ENCODE measurements at places on chromosomes 1 and 21.

DNA sequence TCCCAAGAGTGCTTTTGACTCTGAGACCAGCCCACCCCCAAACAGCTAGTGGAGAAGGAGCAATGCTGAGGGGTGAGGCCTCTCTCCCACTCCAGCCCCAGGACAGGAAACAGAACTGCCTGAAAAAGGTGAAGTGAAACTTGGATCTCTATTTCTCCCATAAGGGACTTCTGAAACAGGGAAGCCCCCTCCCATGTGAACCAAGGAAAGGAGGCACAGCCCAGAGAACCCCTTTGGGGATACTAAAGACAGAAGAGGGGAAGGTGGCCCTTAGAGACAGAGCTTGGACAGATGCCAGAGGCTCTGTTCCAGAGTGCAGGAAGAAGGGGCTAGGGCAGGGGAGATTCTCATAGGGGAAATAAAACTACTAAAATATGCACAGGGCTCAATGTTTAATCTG lies 2.9 kb downstream of the TNFAIP8L2 start:
- H3K4me1 ChIP-seq = peaks cover 68% of the 10 kb centered on the region
- no peaks in the 10 kb centered on the region for H3K27me3 ChIP-seq
- H3K4me3 ChIP-seq = peak overlapping the region; percentile 99
- H3K36me3 ChIP-seq = peaks cover 23% of the 10 kb centered on the region
- H3K27ac ChIP-seq = peak overlapping the region; percentile 92

- no peaks in the 10 kb centered on the region for H3K36me3 ChIP-seq
- no peak overlapping the region for H3K27ac ChIP-seq
- H3K4me1 ChIP-seq = peaks cover 9% of the 10 kb centered on the region
Observed at GRCh38 chr1:46530791-46531409, 20.5 kb downstream of the KNCN start.

- H3K4me1 ChIP-seq = peaks cover 17% of the 10 kb centered on the region
- H3K27me3 ChIP-seq = peaks cover 41% of the 10 kb centered on the region
- no peak overlapping the region for H3K4me3 ChIP-seq
- no peak for DNase-seq
- no peaks in the 10 kb centered on the region for H3K36me3 ChIP-seq
Observed at GRCh38 chr1:3799976-3800685, 3.8 kb upstream of the LRRC47 start.

GRCh38 chr1:57162607-57163261 lies 196.9 kb upstream of the C8B start:
- H3K36me3 ChIP-seq = no peaks in the 10 kb centered on the region
- H3K27ac ChIP-seq = no peak overlapping the region
- H3K4me3 ChIP-seq = no peak overlapping the region
- peaks cover 29% of the 10 kb centered on the region for H3K27me3 ChIP-seq
- no peak for DNase-seq
- H3K4me1 ChIP-seq = no peaks in the 10 kb centered on the region

DNA sequence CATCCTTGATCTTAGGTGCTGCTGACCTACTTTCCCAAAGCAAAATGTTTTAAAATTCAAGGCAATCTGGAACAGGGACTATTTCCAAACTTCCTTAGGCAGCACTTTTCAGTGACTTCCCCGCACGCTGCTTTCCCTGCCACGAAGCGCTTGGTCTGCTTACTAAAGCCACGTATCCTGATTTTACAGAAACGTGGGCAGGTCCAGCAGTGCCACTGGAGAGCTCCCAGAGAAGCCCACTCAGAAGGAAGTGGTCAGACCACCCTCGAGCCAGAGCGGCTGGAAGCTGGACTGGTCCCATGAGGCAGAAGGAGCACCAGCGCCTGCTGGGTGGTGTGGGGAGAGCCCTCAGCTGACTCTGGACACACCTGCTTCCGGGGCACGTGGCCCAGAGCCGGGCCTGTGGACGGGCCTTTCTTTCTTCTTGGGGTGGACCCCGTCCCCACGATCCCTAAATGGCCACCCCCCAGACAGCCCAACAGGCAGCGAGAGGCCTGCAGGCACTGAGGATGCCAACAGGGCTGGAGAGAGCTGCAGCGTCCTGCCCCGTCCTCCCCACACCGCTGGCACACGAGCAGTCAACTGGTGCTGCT lies 23.2 kb downstream of the PTTG1IP start:
- no peak overlapping the region for H3K27ac ChIP-seq
- H3K4me3 ChIP-seq = no peak overlapping the region
- no peak for DNase-seq
- peaks cover 30% of the 10 kb centered on the region for H3K4me1 ChIP-seq
- no peaks in the 10 kb centered on the region for H3K27me3 ChIP-seq

- no peak for DNase-seq
- no peaks in the 10 kb centered on the region for H3K4me1 ChIP-seq
- no peak overlapping the region for H3K27ac ChIP-seq
- H3K27me3 ChIP-seq = no peaks in the 10 kb centered on the region
- H3K36me3 ChIP-seq = no peaks in the 10 kb centered on the region
Observed at GRCh38 chr21:19908390-19908789, 1089.8 kb upstream of the NCAM2 start.

DNA sequence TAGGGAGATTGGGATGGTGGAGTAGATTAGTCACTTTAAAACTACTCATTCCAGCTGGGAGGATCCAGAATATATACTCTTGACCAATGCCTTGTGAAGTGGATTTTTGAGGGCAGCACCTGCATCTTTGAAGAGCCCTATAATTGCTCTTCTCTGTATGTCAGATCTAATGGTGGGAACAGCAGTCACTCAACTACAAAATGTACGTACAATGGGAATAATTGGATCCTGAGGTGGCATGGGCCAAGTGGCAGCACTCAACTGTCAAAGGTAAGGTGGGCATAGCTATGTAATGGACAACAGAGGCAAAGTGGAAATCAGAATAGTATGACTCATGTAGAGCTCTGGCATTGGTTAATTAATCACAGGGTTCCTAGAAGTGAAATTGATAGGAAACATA lies 51.6 kb upstream of the KIAA0040 start:
- H3K4me1 ChIP-seq = peaks cover 10% of the 10 kb centered on the region
- DNase-seq = no peak
- H3K27ac ChIP-seq = no peak overlapping the region
- H3K4me3 ChIP-seq = no peak overlapping the region

DNA sequence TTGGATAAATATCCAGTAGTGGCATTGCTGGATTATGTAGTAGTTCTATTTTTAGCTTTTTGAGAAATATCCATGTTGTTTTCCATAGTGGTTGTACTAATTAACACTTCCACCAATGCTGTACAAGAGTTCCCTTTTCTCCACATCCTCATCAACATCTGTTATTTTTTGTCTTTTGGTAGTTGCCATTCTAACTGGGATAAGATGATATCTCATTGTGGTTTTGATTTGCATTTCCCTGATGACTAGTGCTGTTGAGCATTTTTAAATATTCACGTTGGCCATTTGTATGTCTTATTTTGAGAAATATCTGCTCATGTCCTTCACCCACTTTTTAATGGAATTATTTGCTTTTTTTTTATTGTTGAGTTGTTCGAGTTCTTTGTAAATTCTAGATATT lies 183.9 kb downstream of the PTPRU start:
- peaks cover 14% of the 10 kb centered on the region for H3K27me3 ChIP-seq
- H3K36me3 ChIP-seq = no peaks in the 10 kb centered on the region
- DNase-seq = no peak

GRCh38 chr1:166307261-166308188 lies 140.7 kb upstream of the FAM78B start:
- H3K4me1 ChIP-seq = no peaks in the 10 kb centered on the region
- H3K27ac ChIP-seq = no peak overlapping the region
- no peak overlapping the region for H3K4me3 ChIP-seq
- no peaks in the 10 kb centered on the region for H3K36me3 ChIP-seq
- DNase-seq = no peak

DNA sequence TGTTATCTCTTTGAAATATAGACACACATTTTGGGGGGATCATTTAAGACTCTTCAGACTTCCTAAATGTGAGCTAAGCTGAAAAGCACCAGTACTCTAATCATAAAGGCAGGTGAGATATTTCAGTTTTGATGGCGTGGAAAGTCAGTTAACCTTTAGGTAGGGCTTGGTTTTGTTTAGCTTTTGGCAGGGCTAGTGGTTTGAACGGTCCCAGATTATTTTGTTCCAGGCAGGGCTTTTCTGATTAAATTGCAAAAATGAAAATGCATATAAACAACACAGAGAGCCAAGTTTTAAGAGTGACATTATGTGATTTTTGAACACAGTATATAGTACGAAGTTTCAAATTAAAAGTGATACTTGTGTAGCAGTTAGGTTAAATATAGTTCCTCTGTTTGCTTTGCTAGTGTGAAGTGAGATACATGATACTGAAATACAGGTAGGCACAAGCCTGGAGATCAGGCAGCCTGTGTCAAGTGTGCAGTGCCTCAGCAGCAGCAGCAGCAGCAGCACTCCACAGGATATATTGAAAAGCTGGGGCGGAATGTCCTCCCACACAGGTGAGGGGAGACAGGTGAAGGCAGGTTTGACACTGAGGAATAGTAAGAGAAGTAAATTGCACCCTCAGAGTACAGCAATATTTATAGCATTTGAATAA lies 47.4 kb downstream of the CAMTA1 start:
- peaks cover 12% of the 10 kb centered on the region for H3K4me1 ChIP-seq
- H3K36me3 ChIP-seq = no peaks in the 10 kb centered on the region
- H3K4me3 ChIP-seq = no peak overlapping the region

GRCh38 chr1:177934927-177935326 lies 34.9 kb downstream of the SEC16B start:
- H3K4me1 ChIP-seq = no peaks in the 10 kb centered on the region
- no peak overlapping the region for H3K27ac ChIP-seq
- no peak for DNase-seq
- H3K4me3 ChIP-seq = no peak overlapping the region
- no peaks in the 10 kb centered on the region for H3K36me3 ChIP-seq
- no peaks in the 10 kb centered on the region for H3K27me3 ChIP-seq

GRCh38 chr1:61583703-61584102 lies 141.2 kb downstream of the TM2D1 start:
- no peak overlapping the region for H3K27ac ChIP-seq
- H3K4me3 ChIP-seq = no peak overlapping the region

- DNase-seq = no peak
- no peaks in the 10 kb centered on the region for H3K4me1 ChIP-seq
- no peaks in the 10 kb centered on the region for H3K36me3 ChIP-seq
- H3K27ac ChIP-seq = no peak overlapping the region
- no peaks in the 10 kb centered on the region for H3K27me3 ChIP-seq
Observed at GRCh38 chr21:29975776-29976175, 36.0 kb upstream of the GRIK1 start.

DNA sequence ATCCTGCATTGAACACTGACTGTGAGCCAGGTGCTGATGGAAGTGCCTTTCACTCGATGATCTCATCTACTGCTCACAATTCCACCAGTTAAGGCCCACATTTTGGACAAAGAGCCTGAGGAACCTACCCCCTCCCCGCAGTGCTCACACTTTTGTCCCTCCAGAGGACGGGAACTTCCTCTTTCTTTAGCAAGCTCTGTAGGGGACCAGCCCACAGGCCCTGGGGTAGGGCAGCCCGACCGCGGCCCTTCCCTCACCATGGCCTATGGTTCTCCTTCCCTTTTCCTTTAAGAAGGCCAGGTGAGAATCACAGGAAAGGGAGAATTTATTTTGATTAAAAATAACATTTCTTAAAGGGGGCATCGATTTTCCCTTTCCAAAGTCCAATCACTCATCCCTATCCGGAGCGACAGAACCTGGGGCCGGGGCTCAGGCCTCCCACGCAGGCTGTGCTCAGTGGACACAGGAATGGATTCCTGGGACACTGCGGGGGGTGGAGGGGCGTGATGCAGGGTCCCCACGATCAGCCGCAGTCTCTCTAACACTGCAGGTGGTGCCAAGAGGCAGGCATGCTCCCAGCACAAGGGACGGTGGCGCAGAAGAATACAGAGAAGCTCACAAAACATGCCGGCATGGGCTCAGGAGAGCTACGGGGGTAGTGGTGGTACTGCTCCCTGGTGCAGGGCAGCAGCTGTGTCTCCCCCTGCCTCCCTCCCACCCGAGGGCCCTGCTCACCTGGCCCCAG lies 8.9 kb upstream of the KCNE1 start:
- DNase-seq = no peak
- H3K27me3 ChIP-seq = no peaks in the 10 kb centered on the region
- H3K36me3 ChIP-seq = peaks cover 5% of the 10 kb centered on the region
- peaks cover 4% of the 10 kb centered on the region for H3K4me1 ChIP-seq
- no peak overlapping the region for H3K4me3 ChIP-seq

Measured in naive thymus-derived CD8-positive, alpha-beta T cell (primary cell).